CD4-positive, alpha-beta T cell treated with Interleukin-1 beta for 1 hour (primary cell): ENCODE measurements at places on chromosomes 11 and 22.

- no peak for DNase-seq
Observed at GRCh38 chr11:59659981-59660380, 8.9 kb downstream of the PATL1 start.

DNA sequence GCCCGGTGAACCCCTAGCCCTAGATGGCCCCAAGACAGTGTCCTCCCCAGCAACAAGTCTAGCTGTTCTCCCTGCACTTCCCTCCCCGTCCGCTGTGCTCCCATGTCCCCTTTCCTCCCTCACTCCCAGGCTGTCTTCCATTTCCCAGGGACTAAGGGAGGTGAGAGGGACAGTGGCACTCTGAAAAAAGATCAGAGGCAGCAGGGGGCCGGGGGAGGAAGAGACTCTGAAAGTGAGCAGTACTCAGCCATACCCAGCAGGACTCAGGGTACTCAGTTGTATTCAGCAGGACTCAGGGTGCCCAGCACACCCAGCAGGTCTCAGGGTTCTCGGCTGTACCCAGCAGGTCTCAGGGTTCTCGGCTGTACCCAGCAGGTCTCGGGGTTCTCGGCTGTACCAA, 48.4 kb upstream of the THY1 start:
- DNase-seq: no peak

GRCh38 chr11:128862908-128863660, 4.0 kb downstream of the KCNJ1 start:
- DNase-seq: no peak

DNA sequence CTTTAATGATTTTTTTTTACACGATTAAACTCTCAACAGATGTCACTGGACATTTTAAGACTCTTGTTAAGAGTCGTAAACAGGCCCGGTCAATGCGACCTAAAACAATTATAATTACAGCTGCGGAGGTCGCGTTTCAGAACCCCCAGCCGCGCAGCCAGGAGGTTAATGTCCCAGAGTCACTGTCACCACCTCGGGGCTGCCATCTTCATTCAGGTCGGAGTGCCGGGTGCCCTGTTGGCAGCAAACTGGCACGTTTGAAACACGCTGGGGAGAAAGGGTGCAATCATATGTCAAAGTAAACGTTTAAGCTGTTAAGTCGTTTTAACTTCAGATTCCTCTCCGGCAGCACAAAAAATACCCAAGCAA, 711 bp upstream of the PHF21B start:
- no peak for DNase-seq

DNA sequence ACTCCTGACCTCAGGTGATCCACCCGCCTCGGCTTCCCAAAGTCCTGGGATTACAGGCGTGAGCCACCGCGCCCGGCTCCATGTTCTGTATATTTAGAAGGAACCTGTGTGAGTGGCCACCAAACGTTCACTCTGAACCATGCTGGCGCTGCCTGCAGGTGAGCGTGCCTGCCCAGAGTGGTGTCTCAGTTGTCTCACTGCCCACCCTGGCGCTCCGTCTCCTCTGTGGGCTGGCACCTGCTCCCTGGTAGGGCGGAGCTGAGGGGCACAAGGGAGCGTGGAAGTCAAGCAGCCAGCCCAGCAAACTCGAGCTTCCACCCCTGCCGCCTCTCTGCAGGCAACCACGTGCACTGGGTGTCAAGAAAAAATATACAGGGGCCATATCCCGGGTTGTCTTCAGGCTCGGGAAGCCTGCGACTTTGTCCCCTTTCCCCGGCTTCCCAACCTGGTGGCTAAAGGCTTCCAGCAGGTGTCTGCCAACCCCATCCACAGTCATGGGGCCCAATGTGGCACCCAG, 16.7 kb downstream of the TXN2 start:
- no peak for DNase-seq

DNA sequence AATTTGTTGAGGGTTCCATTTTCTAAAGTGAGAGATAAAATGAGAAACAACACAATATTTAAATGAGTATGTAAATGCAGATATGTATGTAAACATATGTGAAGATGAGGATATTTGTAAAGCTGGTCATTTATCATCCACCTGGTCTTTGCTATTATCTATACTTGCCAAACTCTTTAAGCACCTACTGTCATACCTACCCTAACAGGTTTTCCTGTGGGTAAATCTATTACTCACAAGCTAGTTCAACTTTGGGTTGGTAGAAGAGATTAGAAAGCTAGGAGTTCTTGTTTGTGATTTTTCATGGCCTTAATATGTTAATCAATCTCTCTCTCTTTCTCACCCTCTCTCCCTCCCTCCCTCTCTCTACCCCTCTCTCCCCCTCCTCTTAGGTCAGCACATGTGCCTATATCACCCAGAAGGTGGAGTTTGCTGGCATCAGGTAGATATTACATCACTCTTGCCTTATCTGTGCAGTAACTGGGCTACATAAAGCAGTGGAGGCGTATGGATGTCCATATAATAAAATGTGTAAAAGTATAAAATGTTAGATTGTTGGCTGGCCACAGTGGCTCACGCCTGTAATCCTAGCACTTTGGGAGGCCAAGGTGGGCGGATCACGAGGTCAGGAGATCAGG, 14.7 kb downstream of the DEPDC5 start:
- no peak for DNase-seq

- no peak for DNase-seq
Observed at GRCh38 chr22:27937453-27937852, 18.4 kb upstream of the PITPNB start.

DNA sequence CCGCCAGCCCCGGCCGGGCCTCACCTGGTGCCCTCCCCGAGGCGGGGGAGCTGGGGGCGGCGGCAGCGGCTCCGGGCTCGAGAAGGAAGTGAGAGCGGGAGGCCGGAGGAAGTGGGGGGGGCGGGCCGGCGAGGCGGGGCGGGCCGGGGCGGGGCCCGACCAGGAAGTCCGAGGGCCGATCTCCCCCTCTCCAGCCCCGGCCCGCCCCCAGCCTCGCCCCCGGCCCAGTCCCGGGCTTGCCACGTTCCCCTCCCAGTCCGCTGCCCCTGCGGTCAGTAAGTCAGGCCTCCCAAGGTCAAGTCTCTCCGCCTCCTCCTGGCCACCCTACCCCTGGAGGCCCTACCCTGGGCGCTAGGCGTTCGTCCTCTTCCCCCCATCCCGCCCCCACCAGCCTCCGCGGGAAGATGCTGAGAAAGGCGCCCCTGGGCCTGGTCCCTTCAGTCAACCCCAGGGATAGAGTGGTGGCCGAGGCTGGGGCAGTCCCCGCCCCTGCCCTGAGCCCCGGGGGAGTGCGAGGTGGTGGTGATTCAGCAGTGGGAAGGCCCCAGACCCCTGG, at the start of gene RHOG:
Gene RHOG (minus strand): TSS at position 90 of the 556 bp plus-strand sequence. CDS start 12,821 bp downstream, outside the sequence.
- DNase-seq: no peak

- no peak for DNase-seq
Observed at GRCh38 chr11:27383645-27384044, 20.6 kb upstream of the CCDC34 start.

DNA sequence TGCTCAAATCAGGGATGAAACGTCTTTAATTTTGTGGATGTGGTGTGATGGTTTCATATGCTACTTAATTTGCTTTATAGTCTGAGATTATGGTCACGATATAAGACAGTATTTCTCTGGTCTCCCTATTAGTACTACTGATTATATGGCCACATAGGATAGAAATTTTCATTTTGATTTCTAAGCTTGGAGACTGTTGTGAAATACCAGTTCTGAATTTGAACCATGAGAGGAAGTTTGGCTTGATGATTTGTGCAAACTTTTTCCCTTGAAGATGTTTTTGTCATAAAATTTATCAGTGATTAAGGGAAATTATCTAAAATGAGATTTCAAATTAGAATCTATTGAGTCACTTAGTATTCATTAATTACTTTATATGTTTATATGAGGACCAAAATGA, 2.7 kb downstream of the RNF169 start:
- no peak for DNase-seq

DNA sequence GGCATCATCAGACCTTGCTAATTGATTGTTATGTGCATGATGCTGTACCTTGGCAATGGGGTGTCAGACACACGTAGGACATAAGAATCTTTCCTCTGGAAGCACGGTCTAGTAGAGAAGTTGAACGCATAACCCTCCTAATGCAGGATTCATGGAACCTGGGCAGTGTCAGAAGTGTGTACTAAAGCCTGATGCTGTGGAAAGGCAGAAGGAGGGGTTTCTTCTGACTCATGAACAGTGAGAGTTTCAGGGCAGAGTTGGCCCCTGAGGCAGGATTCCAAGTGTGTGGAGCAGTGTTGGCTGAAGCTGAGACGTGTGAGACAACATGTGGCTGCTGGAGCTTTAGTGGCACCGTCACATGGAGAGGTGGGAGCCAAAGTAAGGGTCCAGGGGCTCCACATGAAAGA, 3.5 kb downstream of the PANX1 start:
- DNase-seq: no peak

GRCh38 chr11:9838961-9839360, 175.1 kb downstream of the SWAP70 start:
- DNase-seq: no peak

- DNase-seq: peak; percentile 26
Observed at GRCh38 chr11:36478700-36479329, 31.3 kb downstream of the TRAF6 start.

DNA sequence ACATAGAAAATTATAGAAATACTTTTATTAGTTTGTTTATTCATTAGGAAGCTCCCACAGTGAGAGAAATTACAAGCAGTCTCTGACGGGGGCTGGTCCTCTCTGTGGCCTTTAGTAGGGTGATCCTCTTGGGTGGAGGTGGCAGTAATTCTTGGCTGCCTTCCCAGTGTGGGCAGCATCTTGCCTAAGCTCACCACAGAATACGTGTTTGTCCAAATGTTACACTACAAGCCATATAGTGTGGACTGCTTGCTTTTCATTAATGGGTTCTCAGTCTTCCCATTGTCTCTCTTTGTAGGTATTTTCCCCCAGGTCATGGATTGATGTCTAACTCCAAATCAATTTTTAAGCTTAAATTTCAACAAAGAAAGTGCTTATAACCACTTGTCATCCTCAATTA, 43.3 kb downstream of the ENDOD1 start:
- DNase-seq: no peak

DNA sequence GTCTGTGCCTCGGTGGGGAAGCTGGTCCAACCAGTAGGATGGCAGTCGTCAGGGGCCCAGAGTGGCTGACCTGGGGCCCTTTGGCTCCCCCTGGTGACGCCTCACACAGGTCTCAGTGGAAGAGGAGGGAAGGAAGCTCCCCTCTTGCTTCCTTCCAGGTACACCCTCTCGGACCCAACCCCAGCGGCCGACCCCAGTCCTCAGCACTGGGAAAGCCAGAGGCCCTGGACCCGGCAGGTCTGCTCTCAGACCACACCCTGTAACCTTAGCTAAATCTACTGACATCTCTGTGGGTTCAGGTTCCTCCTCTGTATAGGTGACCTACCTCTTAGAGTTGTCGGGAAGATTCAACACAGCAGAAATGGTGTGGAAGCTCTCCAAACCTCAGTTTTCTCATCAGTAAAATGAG, 3.4 kb upstream of the SCUBE1 start:
- peak; percentile 57 for DNase-seq

GRCh38 chr11:116697639-116698038, 75.1 kb downstream of the BUD13 start:
- DNase-seq: no peak

DNA sequence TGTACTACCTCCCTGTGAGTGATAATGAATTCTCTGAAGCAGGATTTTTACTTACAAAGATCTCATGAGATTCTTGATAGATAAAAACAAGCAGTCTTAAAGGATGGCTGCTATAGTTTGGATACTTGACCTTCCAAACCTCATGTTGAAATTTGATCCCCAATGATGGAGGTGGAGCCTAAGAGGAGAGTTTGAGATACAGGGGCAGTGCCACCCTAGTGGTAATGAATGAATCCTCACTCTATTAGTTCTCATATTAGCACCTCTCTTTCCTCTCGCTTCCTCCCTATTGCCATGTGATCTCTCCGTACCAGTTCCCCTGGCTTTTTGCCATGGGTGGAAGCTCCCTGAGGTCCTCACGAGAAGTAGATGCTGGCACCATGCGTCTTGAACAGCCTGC, 37.9 kb upstream of the OR8B8 start:
- no peak for DNase-seq

GRCh38 chr22:20117633-20118299, 740 bp upstream of the TRMT2A start:
- peak; percentile 41 for DNase-seq

- no peak for DNase-seq
Observed at GRCh38 chr11:101049123-101049522, 80.5 kb downstream of the PGR start.

DNA sequence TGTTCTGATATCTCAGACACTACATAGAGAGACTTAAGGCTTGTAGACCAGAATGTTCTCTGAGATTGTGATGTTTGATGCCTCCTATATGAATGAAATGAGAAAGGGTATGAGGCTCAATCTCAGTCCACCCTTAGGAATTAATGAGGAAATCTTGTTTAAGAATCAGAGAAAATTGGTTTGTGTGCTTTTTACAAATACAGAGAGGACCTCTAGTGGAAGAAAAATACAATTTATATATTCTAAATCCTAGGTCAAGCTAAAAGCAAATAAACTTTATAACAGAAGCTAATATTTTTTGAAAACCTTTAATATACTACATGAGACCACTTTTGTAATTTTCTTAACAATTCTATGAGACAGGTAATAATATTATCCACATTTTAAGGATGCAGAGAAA, 5.0 kb upstream of the OR52H1 start:
- no peak for DNase-seq

DNA sequence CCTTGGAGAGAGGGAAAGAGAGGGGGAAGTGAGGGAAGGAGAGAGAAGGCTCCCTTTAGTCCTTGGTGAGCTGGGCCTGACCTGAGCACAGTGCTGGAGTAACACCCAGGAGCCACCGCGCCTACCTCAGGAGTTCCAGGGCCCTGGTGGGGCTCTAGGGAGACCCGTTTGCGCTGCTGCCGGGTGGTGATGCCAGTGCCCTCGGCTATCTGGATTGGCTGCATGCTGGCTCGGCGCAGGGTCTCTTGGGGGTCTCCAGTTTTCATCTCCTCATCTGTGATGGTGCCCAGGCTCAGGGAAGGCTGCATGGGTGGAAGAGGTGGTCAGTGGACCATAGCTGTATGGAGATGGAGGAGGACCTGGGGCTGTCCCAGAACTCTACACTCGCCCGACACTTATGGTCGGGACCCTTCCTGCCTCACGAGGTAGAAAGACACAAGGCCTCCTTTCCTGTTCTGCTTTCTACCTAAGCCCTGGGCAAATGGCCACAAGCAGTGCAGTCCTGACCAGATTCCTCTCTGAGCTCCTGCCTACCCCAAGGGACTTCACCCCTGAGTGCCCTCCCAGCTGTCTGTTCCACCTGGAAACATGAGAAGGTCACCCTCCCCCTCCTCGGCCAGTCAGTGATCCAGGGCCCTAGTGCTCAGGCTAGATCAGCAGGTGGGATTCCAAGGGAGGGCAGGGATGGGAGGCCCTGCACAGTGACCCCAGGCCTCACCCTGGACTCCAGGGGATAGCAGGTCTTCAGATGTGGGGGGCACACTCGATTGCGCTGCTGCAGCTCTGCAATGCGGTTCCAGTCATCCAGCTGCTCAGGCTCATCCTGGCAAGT, 6.0 kb downstream of the IL18BP start:
- DNase-seq: no peak

GRCh38 chr11:88320149-88320559, 17.4 kb downstream of the CTSC start:
- no peak for DNase-seq
